ENCODE measurements at places on chromosomes 3 and 15.

- DNase-seq, result no peak
Measured at GRCh38 chr3:43257850-43258249, 28.5 kb upstream of the SNRK start.

DNA sequence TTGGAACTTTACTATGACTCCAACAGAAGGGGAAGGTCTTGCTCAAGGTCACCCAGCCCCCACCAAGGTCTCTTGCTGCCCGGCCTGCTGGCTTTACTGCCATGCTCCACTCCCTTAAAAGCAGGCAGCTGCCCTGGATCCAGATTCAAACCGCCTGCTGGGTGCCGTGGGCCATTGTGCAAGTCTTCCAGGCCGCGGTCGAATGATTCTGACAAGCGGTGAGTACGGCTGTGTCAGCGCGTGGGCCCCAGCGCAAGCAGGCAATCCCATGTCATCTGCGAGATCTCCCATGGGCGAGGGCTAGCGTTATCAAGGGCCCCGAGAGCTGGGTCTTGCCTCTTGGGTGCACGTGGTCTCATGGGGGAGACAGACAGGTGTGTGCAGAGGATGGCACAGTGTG lies 37.6 kb downstream of the CORO2B start:
- DNase-seq, result no peak

- DNase-seq, result no peak
Measured at GRCh38 chr3:141444586-141445285, 42.1 kb upstream of the RASA2 start.

GRCh38 chr3:122257644-122258364 lies 67.2 kb upstream of the CSTA start:
- DNase-seq, result no peak

DNA sequence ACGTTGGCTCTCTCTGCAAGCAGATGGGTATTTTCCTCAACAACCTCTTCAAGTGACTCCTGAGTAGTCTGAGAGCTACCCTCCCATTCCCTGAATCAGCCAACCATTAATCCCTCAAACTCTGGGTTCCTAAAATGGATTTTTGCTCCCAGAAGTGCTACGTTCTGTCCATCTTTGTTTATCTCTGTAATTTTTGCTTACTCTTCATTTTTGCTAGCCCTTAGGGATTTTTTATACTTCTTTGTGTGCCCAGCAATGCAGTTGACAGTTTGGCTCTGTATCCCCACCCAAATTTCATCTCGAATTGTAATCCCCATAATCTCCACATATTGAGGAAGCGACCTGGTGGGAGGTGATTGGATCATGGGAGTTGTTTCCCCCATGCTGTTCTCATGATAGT lies 35.4 kb upstream of the COL6A5 start:
- no peak for DNase-seq

DNA sequence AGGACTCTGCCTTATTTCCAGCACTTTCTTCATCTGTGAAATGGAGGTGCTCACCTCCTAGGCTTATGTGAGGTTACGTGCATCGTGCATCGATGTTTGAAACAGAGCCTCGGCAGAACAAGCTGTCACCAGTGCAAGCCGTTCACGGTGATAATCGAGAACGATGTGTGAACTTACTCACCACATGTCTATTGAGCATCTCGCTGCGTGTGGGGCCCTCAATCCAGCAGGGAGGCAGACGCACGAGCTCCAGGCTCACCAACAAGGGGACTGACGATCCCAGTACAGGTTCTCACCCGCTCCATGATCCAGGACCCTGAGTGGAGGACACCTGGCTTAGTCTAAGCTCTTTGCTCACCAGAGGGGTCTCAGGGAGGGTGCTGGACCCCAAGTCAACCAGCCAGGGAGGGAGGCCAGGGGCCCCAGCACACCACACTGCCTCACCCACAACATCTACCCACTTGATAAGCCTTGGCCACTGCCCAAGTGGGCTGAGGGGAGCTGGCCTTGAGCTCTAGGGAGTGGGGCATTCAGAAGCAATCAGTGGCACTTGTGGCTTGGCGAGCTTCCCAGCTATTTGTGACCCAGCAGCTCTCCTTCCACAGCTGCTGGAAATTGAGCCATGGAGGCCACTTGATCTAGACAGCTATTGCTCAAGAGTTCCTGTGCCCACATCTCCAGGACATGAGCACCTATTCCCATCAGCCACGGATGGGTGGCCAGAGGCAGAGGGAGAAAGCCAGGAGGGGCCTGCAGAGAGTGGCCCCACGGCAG lies 34.4 kb upstream of the SLC6A1 start:
- no peak for DNase-seq

GRCh38 chr3:147393943-147394883 lies 12.1 kb downstream of the ZIC4 start:
- no peak for DNase-seq

DNA sequence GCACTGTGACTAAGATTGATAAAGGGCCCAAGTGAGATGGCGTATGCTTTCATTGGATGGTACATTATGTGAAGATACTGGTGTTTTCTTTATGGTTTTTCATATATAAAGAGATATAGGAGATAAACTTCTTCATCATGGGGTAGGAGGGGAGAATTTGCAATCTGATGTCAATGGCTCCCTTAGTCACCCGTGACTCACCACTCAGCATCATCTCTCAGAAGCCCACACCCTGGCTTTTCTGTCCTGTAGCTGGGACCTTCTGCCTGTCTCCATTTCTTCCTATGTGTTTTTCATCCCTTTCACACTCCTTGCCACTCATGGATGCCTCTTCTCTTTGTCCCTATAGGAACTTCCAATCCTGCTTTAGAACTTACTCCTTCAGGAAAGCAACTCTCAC lies 114.3 kb upstream of the SEMA6D start:
- peak; percentile 7 for DNase-seq

GRCh38 chr15:68322796-68323195 lies 45.3 kb downstream of the FEM1B start:
- no peak for DNase-seq

DNA sequence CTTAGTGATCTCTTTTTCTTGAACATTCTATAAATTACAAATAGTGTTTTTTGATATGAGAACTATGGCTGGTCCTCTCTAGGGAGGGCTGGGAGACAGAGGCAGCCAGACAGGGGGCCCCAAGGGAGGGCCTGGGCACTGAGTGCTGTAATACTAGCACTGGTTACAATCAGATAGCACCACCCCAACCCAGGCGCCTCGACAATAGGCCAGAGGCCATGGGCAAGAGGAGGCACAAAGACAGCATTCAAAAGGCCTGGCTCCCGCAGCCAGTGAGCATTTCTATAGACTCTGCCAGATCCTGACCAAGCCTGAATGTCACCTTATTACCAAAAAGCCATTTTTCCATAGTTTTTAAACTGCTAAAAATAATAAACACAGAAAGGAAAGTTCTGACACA lies 158.5 kb downstream of the THRB start:
- DNase-seq, result no peak

- DNase-seq, result no peak
Measured at GRCh38 chr15:59296181-59296617, 76.5 kb downstream of the MYO1E start.

GRCh38 chr15:39130556-39131379 lies 450.1 kb upstream of the THBS1 start:
- no peak for DNase-seq

DNA sequence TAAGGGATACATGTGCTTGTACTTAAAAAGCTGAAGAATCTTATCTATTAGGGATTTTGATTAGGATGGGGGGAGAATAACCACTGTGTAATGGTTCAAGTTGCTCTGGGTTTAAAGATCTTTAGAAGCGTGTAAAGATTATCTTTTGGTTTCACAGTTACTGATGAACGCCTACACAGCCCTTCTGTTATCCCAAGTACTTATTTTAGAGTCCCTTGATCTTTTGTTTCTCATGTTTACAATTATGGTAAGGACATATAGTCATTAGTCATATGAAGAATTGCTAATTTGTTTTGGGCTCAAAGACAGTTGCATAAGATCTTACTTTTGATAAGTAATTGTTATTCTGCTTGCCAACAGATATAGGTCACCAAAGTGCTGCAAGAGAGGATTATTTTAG lies 160.1 kb downstream of the PLCL2 start:
- DNase-seq, result no peak

- no peak for DNase-seq
Measured at GRCh38 chr3:168102735-168103410, 7.1 kb upstream of the GOLIM4 start.

DNA sequence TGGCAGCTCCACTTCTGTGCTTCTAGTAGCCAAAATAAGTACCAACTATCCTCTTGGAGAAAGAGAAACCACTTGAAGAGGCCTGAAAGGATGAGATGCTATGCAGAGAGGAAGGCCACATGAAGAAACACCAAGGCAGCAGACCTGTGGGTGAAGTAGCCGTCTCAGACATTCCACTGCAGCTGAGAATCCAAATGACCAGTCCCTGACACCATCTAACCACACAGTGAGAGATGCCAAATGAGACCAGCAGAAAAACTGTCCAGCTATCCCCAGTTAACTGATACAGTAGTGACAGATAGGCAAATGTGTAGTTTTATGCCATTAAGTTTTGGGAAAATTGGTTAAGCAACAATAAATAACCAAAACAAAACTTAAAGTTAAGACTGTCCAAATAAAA lies 47.9 kb upstream of the ZSCAN2 start:
- DNase-seq, result no peak

DNA sequence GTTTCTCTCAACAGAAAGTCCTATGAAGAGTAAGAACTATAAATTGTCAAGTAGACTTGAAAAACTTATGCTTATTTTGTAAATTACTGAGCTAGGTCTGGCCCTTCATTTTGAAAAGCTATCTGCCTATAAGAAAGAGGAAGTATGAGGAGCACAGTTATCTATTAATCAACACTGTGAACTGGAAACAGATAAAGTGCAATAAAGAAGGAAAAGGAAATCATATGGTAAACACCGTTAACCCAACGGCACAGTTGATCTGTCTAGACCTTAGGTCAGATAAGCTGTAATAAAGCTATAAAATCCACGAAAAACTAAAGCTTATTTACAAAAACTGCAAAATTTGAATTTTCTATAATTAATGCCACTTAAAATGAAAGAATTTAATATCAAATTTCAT lies 242.5 kb downstream of the ZBTB20 start:
- no peak for DNase-seq

DNA sequence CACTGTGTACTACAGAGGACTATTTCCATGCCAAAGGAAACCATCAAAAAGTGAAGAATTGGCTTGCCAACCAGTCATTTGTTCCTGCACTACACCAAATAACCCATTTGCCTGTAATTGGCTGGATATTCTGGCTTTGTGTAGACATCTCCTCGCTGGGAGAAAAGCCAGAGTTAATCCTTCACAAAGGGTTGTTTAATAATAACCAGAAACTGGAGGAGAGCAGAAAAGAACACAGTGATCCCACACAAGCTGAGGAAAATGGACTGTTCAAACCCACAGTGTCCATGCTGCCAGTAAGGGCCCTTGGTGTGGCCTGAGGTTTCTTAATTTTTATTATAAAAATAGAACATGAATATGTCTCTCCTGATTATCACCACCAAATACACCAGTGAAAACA lies 294.0 kb downstream of the RORA start:
- DNase-seq, result no peak

DNA sequence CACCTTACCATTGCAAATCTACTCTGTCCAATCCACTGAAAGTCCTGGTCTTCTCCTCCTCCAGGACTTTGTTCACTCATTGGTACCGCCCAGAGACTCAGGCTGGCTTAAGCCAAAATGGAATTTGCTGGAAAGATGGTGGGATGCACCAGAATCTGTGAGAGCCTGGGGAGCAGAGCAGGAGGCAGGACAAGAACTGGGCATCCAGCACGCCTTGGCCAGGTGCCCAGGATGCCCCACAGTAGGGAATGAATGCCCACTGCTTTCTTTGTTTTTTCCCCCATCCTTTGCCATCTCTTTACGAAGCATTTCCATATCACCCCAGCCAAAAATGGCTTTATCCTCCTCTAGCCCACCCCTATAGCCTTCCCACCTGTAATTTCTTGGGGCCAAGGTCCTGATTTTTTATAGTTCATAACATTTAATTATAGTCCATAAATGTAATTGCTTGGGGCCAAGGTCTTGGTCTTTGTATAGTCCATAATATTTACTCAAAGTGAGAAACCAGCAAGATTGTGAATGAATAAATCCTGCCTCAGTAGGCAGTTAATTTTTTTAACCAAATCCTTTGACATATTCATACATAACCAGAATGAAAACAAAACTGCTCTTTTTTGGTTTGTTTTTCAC lies 23.3 kb upstream of the IREB2 start:
- DNase-seq, result no peak

- DNase-seq, result no peak
Measured at GRCh38 chr3:42654331-42655201, 1.1 kb downstream of the ZBTB47 start.

GRCh38 chr3:52339612-52340011 lies 23.5 kb downstream of the DNAH1 start:
- peak; percentile 59 for DNase-seq

DNA sequence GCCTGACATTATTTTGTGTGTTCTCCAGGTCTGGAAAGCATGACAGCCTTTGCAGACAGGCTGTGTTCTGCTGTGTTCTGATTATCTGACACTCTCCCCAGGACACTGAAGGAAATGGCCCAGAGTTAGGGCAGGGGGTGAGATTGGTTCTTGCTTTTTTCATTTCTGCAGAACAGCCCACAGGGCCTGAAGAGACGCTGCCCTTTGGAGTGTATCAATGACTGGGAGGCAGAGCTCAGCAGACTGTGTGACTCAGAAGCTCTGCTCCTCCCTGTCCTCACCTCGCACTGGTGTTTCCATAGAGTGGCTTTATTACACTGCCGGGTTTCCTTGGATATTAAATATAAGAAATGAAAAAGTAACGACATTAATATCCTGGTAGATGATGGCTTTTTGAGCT lies 523.6 kb downstream of the NTRK3 start:
- DNase-seq, result no peak

- DNase-seq, result no peak
Measured at GRCh38 chr3:54527521-54527920, 400.3 kb downstream of the LRTM1 start.

GRCh38 chr3:48723725-48724124 lies 6.7 kb upstream of the IP6K2 start:
- DNase-seq, result no peak

GRCh38 chr3:20537234-20537633 lies 351.2 kb upstream of the SGO1 start:
- no peak for DNase-seq

GRCh38 chr15:51917493-51917892 lies 54.1 kb downstream of the LEO1 start:
- DNase-seq, result peak; percentile 39

DNA sequence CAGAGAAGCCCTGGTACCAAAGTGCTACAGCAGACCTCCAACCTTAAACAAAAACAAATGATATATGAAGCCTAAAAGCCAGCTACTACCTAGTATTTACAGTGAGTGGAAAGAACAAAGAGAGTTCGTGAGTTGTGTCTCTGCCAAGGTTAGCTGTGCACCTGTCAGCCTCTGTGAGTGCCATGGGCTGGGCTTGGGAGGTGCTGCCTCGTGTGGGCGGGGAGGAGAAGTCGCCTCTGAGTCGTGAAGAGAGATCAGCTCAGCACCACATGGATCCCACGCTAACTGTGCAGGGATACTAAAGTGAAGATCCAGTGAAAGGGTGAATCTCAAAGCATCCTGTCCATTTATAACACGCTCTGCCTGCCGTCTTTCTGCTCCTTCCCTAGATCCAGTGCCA lies 101.9 kb downstream of the CHDH start:
- peak; percentile 24 for DNase-seq
